ENCODE measurements at places on chromosomes 1 and 21.

- DNase-seq = no peak
Observed at GRCh38 chr1:26277261-26277661, 2.6 kb upstream of the SH3BGRL3 start.

- no peak for DNase-seq
Observed at GRCh38 chr1:118049981-118050380, 120.4 kb downstream of the WDR3 start.

GRCh38 chr1:167947733-167948132 lies 10.9 kb upstream of the MPC2 start:
- no peak for DNase-seq

DNA sequence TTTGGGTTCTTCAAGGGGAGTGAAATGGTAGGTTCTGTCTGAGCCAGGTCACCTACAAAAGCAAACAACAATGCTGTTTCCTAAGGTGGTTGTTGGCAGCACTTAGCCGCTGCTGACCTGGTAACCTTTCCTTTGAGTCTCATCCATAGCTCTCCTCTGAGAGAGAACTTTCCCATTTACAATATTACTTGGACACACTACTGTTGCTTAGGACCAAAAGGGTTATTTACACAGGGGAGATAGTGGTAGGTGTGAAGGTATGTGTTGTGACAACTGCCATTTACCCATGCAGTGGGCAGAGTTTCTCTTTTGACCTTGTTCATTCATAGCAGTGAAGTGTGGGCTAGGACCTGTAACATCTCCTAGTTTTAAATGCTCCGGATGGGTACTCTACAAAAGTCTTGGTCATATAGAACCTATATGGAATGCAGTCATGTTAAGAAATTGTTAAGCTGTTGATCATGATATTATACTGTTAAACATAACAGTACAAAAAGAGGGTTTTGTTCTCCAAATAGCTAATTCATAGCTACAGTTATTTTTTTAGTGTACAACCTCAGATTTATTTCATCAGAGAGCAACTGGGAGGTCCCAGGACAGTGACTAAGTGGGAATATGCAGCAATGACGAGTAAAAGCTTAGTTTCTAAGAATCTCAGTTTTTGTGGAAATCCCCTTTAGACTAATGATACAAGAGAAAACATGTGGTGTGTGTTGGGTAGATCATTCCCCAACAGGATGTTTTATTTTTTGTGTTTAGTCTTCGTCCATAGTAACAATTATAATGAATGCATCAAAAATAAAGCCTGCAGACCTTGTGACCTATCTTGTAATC lies 219.7 kb downstream of the NFIA start:
- no peak for DNase-seq

- no peak for DNase-seq
Observed at GRCh38 chr1:243796016-243796415, 54.0 kb downstream of the AKT3 start.

- no peak for DNase-seq
Observed at GRCh38 chr1:23593042-23593521, 33.8 kb upstream of the ID3 start.

GRCh38 chr1:9127395-9128165 lies 1.3 kb downstream of the GPR157 start:
- DNase-seq = no peak

- no peak for DNase-seq
Observed at GRCh38 chr1:91754816-91755580, 131.0 kb downstream of the TGFBR3 start.

GRCh38 chr1:71698186-71698585 lies 584.2 kb downstream of the NEGR1 start:
- no peak for DNase-seq

- DNase-seq = no peak
Observed at GRCh38 chr1:220992705-220993052, 113.4 kb downstream of the HLX start.

DNA sequence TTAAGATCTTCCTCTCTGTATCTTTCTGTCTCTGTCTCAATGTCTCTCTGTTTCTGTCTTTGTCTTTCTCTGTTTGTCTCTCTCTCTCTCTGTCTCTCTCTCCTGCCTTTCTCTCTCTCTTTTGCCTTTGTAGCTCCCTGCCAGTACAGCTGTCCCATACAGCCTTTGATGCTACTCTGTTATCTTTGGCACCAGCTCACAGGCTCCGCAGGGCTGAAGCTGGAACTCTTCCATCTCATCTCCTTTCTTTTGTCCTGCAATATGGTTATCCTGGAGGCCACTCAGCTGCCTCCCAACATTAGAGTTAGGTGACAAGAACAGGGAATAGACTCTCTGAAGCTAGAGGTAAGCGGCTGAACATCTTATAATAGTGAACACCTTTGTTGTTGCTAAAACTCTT lies 354.3 kb upstream of the NEGR1 start:
- no peak for DNase-seq

- no peak for DNase-seq
Observed at GRCh38 chr1:52306227-52307006, 59.6 kb downstream of the CC2D1B start.

- DNase-seq = no peak
Observed at GRCh38 chr1:1782399-1783221, 4.3 kb upstream of the NADK start.

DNA sequence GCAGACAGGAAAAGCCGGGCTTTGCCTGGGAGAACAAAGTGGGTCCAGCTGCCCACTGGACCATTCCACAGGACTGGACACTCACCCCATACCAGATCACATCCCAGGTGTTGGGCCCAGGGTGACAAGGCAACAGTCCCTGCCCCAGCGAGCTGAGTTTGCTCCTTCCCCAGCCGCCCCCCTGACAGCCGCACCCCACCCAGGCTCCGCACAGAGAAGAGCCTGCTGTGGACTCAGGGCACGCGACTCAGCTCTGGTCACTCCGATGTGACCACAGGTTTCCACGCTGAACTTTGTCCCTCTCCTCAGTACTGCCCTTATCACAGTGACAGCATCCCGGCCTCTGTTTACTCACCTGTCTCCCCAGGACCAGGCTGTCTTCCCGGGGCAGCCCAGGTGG lies 1.2 kb downstream of the BMP8B start:
- no peak for DNase-seq

DNA sequence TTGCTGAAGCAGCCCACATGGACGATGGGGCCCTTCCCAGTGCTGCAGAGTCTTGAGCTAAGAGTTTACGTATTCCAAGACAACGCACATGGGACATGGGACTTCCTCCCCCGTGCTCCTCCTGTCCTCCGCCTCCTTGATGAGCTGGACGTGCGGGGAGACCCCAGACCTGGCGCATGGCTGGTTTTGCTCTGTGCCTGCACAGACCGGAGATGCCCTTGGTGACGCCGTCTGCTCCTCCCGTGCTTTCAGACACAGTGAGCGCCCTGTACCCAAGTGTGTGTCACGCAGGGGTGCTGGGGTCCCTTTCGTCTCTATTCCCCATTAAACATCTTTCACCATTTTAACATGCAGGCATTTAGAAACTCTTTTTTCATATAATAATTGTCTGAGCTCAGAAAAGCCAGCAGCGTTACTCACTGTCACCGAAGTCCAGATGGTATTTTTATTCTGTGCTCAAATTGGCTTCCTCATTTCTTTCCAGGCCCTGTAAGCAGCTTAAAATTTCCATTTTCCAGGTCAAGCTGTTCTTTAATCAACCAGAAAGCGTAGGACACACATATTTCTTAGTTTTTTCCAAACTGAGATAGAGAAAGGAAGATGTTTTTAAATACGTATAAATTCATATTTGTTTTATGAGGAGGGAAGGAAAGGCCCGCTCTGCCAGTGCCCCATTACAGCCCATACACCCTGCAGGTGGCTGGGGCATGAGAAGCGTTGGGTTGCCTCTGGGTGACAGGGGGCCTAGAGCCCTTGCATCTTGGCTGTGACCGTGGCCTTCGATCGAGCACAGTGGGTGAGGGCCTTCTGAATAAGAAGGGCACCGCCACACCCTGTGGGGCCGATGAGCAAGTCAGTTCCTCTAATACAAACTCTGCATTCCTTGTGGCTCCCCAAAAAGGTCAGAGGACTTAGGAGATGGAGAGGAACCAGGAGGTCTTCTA lies 17.9 kb upstream of the ZBTB21 start:
- DNase-seq = no peak

DNA sequence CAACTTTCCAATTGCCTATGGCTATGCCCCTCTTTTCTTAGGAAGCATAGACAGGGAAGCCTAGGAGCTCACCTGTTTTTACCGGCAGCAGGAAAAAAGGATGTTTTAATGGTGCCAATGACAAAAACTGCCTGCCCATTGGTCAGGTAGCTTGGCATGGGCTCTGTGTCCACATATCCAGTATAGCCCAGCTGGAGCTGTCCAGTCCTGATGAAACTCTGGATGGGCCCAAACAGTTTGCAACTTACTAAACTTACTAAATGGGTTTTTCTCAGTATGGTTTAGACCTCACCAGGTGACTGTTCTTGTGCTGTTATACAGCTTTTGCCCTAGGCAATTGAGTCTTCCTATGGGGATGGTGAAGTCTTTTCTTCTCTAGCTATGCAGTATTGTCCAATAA lies 711.2 kb downstream of the AMY1C start:
- no peak for DNase-seq

DNA sequence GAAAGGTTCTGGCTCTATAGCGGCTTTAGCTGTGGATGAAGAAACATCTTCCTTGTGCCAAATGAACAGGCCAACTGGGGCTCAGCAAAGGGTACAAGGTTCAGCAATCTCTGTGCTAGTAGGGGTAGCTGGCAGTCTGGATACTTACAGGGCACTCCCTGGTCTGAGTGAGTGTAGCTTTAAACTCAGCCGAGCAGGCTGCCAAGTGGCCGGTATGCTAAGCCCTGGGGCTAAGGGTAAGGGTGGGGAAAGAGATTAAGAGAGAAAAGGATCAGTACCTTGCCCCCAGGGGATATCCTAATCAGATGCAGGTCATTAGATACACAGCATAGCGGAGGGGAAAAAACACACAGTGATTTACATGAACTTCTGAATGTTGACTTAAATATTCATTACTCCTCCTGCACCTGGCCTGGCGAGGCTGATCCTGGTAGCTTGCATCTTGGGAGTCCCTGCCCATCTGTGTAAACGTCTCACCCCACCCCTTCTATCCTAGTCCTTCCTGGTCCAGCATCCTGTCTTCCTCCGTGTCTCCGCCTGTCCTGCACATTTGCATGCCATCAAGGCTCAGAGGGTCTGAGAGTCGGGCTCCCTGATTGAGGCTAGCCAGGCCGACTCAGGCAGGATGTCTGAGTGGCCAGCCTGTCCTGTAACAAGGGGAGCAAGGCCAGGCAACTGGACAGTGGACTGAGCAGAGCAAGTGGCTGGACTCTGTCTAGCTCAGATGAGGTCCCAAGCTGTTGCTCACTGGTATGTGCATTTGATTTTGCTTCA lies 39.5 kb upstream of the CNTN2 start:
- DNase-seq = no peak

DNA sequence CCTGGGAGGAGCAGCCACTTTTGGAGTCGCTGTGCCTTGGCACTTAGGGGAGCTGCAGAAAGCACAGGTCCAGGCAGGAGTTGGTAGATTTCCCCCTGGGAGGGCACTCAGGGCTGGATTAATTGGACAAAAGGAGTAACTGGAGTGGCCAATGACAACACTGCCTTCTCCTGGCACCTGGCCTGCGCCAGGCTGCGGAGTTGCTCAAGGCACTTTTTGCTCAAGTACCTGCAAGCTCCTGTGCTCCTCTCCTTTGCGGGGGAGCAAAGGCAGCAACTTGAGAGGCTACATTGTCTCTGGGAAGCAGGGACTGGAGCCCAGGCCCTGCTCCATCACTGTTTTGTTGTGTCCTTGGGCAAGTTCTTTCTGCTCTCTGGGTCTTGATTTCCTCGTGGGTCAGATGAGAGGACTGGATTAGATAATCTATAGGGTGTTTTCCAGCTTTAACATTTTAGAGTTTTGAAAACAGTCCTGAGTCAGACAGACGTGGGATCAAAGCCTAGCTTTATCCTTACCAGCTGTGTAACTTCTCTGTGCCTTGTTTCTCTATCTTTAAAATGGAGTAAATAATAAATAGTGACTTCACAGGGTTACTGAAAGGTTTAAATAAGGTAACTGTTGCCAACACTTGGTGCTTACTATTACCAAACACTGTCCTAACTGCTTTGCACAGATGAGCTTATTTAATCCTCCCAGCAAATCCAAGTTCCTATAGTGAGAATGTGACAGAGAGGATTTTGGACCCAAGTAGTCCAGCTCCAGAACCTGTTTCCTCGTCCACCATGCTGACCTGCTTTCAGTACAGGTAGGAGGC lies 18.0 kb upstream of the GRHL3 start:
- DNase-seq = no peak

- no peak for DNase-seq
Observed at GRCh38 chr1:207966521-207966920, 55.6 kb upstream of the CD34 start.

DNA sequence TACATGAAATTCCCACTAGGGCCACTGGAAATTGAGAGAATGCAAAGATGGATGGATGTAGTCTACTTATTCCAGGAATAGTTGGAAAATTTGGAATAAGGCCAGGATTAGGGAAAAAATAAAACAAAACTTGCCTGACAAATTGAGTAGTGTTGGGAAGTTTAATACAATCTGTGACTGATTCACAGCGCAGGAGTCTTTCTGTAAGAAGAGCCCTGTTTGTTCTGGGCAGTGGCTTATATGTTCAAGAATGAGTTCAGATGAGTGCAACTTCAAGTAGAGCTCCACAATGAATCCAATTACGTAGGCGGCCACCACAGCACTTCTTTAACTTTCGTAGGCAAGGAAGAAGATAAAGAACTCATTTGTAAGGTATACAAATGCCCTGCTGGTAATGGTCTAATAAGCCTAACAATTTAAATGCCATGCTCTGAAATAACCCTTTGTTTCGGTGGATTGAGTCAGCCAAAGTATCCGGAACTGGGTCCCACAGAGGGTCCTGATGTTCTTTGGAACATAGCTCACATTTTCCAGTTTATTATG lies 47.1 kb upstream of the KCNE1 start:
- no peak for DNase-seq

- DNase-seq = no peak
Observed at GRCh38 chr1:180571832-180572636, 13.3 kb downstream of the OVAAL start.

GRCh38 chr1:23129846-23130245 lies 38.8 kb downstream of the LUZP1 start:
- no peak for DNase-seq

- DNase-seq = no peak
Observed at GRCh38 chr1:7015022-7015421, 229.8 kb downstream of the CAMTA1 start.

DNA sequence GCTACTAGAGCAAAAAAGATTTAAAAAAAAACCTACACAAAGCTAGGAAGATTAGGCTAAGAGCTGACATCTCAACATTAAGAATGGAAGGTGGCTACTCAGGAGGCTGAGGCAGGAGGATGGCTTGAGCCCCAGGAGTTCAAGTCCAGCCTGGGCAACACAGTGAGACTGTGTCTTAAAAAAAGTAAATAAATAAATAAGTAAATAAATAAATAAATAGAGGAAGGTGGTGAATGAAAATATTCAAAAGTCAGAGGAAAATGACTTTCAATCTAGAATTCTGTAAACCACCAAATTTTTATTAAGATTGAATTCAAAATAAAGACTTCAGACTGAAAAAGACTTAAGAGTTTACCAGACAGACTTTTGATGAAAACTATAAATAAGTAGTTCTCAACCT lies 50.9 kb upstream of the TMPRSS2 start:
- no peak for DNase-seq

DNA sequence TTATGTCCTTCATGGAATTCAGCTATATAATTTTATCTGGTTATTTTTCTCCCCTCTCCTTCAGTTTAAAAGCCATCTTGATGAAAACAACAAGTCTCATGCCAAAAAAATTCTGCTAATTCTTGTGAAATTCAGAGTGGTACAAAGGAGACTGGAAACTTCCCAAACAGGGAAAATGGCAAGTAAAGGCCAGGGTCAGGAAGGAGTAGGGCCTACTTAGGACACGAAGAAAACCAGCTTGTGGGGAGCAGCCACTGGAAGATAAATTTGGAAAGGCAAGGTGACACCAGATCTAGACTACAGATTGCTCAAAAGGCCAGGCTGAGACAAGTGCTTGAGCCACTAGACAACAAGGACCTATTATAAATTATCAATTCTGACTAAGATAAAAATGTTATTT lies 6.4 kb downstream of the TSTD1 start:
- DNase-seq = no peak

Measured in stimulated activated CD8-positive, alpha-beta memory T cell treated with anti-CD3 and anti-CD28 coated beads, Interleukin-2, amount 100 ng/mL, for 1 hour (primary cell).